ENCODE measurements at places on chromosomes 5 and 9.

GRCh38 chr9:91913986-91914385 is 36.0 kb downstream of the ROR2 start:
- DNase-seq = no peak

DNA sequence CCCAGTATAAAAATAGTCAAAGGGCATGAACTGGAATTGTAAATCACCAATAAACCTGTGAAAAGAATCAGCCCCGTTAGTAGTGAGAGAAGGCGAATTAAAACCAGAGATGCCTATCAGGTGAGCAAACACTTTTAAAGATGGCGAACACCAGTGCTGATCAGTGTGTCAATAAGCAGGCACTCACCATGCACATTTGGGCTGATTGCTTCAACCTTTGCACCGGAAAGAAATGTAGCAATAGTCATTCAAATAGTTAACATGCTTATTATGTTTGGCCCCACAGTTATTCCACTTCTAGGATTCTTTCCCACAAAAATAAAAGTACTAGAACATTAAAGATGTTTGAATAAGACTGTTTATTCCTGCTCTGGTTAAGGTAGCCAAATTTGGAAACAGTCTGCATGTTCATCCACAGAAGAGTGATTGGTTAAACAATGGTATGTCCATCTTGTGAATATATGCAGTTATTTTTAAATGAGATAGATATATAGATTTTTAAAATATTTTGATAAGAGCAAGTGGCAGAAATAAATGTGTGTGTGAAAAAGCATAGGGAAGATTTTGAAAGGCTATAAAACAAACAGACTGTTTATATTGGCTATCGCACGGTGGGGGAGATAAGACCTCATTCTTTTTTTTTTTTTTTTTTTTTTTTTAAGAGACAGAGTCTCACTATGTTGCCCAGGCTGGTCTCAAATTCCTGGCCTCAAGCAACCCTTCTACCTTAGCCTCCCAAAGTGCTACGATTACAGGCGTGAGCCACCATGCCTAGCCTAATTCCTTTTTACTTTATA is 112.2 kb downstream of the PIP5K1B start:
- DNase-seq = no peak

GRCh38 chr9:127264462-127265219 is at the start of gene GARNL3:
TSS of gene GARNL3 (plus strand) at chr9:127264774. CDS start at chr9:127264878, 104 bp downstream.
- DNase-seq = no peak

DNA sequence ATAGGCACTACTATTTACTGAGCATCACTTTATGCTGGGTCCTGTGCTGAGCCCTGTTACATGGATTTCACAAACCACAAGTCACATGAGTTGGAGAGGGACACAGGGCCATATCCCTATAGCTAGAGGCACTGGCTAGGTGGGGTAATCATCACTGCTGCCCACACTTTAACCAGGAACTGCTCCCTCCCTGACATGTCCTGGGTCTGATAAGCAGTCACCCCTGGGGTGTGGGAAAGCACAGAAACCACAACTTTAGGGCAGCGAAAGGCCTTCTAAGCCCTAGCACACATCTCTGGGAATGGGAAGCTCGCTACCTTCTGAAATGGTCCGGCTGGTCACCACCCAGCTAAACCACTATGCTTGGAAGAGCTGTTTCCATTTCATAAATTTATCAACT is 15.0 kb downstream of the TBC1D2 start:
- DNase-seq = no peak

- DNase-seq = no peak
These were observed 329.5 kb downstream of the KIAA0825 start for GRCh38 chr5:94288937-94289336.

DNA sequence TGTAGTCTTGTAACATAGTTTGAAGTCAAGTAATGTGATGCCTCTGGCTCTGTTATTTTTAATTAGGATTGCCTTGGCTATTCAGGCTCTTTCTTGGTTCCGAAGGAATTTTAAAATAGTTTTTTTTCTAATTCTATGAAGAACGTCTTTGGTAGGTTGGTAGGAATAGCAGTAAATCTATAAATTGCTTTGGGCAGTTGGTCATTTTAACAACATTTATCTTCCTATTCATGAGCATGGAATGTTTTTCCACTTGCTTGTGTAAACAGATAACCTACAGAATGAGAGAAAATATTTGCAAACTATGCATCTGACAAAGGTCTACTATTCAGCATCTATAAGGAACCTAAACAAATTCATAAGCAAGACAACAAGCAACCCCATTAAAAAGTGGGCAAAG is 173.2 kb upstream of the TRPC7 start:
- DNase-seq = no peak

GRCh38 chr5:135826221-135826525 is 8.3 kb upstream of the SLC25A48 start:
- DNase-seq = no peak

- no peak for DNase-seq
These were observed 473.6 kb downstream of the AGTPBP1 start for GRCh38 chr9:85268131-85268530.

DNA sequence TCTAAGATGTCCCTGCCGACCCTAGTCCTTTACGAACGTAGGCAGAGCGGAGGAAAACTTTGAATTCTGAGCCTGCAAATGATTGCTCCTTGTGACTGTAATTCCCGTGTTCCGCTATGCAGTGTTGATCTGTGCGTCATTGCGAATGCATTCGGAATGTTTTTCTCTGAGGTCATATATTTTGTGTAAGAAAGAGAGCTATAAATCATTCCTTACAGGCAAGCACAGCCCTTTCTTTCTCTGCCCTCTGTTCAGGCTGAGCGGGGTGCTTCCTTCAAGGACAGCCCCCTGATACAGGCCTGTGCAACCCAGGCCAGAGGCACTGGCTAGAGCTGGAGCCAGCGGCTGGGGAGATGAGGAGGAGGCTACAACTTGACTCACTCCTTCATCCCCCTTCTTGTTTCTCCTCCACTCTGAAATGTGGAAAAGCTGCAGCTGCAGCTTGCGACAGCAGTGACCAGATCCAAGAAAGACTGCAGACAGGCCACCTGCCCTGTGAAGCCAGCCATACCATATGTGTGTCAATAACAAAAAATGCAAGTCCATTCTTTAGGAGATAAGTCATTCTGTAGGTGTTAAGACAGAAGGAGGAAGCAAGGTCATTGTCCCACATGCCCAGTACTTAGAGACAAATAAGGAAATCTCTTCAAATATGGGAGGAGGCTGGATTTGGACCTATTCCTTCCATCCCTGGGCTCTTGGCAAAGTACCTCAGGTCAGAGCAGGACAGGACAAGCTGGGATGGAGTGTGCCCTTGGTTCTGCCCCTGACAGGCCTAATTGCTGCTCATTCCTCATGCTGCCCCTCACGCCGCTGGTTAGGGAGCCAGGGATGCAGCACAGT is 345.7 kb upstream of the WWC1 start:
- no peak for DNase-seq

- DNase-seq = no peak
These were observed 83.6 kb upstream of the PCSK1 start for GRCh38 chr5:96516631-96517071.

GRCh38 chr9:93028448-93029006 is 30.0 kb upstream of the SUSD3 start:
- no peak for DNase-seq

- no peak for DNase-seq
These were observed 245.0 kb downstream of the FAM114A2 start for GRCh38 chr5:153793699-153794098.

- no peak for DNase-seq
These were observed 25.5 kb upstream of the ITGA2 start for GRCh38 chr5:52963636-52964035.

DNA sequence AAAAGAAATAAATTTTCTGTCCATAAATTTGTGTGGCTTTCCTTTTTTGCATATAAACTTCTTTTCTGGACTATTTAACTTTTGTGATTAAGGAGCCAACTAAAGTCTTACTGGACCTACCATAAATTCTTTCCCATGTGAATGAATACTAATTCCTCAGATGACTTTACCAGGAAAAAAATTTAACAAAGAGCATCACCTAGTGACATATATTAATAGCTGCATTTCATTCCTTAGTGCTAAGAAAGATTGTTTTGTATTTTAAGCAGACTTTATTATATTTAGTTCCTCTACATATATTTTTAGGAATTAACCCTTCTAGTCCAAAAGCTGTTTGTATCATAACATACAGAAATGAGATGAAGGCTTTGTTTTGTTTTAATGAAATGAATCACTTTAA is 64.4 kb downstream of the C9orf85 start:
- no peak for DNase-seq

DNA sequence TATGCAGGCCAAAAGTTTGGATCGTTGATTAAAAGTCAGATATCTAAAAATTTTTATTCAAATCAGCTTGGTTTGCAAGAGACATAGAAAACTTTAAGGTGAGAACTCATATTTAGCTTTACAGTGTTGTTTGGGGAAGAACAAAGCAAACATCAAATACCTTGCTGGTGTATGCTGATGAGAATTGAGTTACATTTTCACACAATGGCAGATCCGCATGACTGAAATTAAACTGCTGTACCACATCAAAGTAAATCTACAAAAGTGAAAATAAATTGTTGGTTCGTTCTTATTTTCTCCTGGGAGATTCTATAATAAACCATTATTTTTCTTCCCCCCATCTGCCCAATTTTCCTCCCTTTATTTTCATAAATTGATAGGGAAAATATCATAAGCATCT is 198.2 kb upstream of the PCSK5 start:
- no peak for DNase-seq

DNA sequence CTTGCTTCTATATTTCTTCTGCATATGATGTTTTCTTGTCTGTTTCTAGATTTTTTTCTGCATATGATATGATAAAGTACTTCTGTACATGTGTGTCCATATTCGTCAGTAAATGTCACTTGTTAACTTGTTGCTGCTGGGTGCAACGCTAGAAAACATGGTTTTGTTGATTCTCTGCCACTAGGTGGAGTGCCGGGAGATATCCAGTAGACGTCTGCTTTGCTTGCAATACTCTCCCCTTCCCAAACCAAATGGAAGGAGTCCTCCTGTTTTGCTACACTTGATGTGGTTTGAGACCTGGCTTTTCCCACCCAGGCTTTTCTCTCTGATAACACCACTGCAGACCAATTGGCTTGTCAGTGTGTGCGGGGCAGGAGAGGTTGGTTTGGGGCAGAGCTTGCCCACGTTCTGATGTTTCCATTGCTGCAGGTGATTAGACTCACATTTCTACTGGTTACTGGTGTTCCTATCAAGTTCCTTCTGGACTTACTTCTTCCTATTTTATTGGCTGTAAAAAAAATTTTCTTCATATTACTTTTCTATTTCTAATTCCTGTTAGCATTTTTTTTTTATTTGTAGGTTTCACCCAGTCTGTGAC is 900.0 kb upstream of the CDH10 start:
- DNase-seq = no peak

- DNase-seq = no peak
These were observed 189.2 kb downstream of the HINT1 start for GRCh38 chr5:130975847-130976246.

DNA sequence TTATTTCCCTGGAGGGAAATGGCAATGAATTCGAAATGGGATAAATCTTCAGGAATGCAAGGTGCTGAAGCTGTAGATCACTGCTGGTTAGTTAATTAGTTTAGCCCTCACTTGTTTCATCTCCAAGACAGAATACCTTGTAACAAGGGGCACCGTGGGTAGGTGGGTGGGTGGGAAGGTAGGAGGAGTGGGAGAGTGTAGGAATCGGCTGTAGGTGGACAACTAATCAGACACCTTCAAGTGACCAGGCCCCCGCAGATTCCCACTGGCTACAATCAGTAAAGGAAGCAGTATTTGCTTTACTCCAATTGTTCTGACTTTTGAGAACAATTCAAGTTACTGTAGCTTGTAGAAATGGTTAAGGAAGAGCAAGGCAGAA is 293.7 kb downstream of the TLE1 start:
- no peak for DNase-seq

DNA sequence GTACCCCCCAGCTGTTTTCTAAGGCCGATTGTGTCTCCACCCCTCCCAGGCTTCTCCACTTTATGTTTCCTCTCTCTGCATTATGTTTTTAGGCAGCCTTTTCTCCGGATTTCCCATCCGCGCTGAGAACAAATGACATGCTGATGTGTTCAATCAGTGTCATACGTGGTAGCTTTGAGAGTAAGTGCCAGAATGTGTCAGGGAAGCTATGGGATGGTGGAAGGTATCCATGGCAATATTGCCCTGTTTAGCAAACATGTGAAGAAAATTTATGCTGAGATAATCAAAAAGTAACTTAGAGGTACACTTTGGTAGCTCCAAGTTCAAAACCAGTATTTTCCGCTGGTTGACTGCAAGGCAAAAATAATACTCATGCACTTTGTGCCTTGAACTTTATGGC is 36.6 kb upstream of the LECT2 start:
- no peak for DNase-seq

- no peak for DNase-seq
These were observed 94.6 kb upstream of the DNAH5 start for GRCh38 chr5:14039063-14039462.

DNA sequence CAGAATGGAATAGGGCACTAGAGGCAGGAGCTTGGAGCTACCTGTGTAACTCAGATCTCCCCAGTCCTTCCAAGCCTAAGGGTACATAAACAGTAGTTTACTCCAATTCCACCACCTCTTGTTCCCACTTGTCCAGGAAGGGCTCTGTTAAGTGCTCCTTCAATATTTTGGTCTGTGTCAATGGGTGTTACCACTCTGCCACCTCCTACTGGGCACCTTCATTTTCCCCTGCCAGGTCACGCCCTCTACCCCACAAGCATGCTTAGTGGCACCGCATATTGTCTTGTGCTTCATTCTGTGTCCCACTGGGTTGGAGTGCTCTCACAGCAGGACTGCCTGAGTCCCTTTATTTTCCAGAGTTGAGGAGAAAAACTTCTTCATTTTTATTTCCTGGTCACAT is 459.8 kb downstream of the ARHGEF28 start:
- no peak for DNase-seq

- no peak for DNase-seq
These were observed 114.8 kb downstream of the TLE4 start for GRCh38 chr9:79686381-79687130.

- no peak for DNase-seq
These were observed 361.0 kb downstream of the NFIB start for GRCh38 chr9:13952906-13953305.

DNA sequence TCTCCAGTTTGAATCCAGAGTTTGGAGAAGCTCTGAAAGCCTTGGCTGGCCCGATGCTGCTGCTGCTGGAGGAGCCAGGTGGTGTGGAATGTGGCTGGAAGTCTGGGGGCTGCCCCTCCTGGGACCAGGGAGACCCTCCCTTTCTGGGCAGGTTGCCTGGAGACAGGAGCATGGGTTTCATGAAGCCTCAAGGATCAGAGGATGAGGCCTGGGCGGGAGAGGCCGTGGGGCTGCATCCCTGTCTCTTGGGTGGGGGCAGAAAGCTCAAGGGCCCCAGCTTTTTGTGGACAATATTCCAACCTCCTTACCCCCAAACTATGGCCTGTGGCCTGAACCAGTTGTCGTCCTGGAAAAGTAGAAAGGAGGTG is 10.1 kb downstream of the FGF18 start:
- DNase-seq = no peak

DNA sequence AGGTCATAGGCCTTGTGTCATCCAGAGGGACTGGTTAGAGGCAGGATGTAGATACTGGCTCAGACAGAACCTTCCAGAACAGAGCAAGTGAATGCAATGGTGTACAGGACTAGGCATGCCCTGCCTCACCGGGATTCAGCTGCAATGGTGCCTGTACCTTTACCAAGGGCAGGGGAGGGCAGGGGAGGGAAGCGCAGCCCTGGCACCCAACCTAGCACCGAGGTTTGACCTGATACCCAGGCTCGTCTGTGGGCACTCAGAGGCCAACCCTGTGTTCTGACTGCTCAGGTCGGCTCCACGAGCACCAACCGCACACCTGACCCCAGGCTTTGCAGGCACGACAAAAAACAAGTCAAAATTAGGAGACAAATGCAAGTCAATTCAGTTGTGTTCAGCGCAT is 47.3 kb upstream of the GFPT2 start:
- no peak for DNase-seq

All from nucleus accumbens (tissue), 56 donors.